ENCODE measurements at places on chromosomes 2 and 18.

DNA sequence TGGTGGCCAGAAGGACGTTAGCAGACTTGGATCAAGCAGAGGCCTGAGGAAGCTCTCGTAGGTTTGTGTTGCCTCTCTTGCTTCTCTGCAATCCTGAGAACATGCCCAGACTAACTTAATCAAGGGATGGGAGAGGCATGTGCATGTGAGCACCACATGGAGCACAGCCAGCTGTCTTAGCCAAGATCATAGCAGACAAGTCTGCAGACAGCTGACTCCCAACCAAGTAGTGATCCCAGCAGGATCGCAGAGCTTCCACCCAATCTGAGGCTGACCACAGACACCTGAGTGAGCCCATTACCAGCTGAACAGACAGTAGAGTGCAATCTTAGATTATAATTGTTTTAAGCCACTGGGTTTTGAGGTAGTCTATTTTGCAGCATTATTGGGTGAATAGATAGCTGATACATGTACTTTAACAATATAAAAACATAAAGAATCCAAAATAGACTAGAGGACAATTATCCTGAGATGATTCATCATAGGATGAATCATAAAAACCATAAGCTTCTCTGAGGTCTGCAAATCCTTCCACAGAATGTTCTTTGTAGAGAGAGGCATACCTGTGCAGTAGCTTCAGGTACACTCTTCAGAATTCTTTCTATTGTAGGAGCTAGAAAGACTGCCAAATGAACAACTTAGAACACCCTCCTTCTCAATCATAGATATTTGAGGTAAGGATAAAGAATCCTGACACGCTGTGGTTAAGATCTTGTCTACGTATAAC is 25.2 kb upstream of the FAM110C start:
- DNase-seq, result no peak

DNA sequence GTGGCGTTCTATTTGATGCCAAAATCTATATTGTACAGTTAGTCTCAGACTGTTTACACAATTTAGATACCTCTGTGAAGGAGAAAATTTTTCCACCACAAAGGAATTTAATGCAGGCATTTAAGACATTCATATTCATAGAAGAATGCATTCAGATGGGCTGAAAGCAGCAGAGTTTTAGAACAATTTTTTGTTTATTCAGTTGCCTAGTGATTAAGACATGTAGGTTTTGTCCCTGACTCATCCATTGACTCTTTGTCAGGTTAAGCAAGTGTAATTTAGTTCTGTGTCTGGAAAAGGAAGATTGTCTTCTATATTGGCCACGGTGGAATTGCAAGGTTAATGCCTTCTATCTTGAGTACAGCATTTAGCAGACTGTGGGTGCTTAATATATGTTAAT is 515.0 kb downstream of the PARD3B start:
- DNase-seq, result no peak

DNA sequence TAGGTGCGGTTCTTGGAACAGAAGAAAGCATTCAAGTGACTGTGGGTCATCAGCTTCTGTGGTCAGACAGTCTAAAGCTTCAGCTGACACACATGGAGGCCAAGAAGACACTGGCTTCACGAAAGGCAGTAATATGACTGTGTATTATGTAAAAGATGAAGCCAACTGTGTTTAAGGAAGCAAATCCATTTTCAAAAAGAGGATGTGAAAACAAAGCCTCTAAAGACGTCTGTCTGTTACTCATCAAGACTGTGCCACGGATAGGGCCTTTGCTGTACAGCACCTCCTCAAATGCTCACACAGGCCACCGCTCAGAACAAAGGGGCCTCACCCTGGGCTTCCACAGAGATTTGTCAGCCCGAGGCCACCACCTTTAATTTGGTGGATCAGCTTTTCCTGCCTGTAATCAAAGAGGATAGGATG is 21.1 kb upstream of the TMEM163 start:
- DNase-seq, result no peak

DNA sequence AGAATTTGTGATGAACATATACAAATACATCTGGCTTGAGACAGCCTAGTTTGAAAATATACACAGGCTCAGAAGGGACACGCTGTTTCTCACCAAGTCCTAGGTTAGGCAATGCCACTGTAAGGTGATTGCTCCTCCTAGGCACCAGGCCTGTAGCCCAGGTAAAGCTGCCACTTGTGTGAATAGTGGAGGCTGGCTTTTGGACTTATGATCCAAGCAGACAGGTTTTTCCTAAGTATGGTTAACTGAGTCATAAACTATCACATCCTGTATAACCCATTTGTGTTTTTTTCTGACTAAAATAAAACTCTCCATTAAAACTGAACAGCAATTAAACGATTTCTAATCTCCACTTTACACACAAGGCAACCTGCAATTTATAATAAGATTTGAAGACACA is 81.0 kb downstream of the SEMA4F start:
- no peak for DNase-seq

DNA sequence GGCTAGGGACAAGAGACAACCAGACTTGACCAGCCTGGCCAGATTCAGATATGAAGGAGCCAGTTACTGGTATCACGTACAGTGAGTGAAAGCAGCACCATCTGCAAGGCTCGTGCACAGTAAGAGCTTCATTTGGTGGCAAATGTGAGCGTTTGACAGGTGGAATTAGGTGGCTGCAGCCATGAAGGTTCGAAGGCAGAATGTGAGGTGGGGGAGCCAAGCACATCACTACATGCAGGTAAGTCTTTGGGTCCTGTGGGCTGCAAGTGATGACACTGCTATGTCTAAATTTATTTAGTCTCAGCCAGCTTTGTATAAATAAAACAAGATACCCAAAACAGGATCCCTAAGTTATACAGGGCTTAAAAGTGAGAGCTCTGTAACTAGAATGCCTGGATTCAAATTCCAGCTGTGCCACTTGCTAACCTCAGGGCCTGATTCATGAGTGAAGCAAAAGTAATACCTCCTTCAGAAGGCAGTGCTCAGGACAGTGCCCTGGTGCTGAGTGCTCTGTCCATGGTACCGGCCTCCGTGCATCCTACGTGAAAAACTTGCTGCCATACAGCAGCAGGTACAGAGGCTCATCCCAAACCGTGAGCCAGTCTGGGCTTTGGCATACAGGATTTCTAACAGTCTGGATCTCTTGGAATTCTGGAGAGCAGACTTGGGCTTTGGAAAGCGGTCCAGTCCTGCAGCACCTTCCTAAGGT is 18.6 kb downstream of the DDX18 start:
- DNase-seq, result no peak

DNA sequence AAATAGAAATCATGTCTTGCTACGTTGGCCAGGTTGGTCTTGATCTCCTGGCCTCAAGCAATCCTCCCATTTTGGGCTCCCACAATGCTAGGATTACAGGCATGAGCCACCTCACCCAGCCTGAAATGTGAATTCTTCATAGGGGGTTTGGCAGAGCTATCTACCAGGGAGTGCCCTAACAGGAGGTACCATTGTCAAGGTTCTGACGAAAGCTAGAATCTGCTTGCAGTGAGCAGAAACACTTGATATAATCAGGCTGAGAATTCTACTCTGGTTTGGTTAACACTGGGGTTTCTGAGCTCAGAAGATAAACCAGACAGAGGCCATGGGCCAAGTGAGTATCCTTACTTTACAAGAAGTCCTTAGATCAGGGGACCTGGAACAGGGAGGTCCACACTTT is 7.2 kb upstream of the LAMA3 start:
- no peak for DNase-seq

DNA sequence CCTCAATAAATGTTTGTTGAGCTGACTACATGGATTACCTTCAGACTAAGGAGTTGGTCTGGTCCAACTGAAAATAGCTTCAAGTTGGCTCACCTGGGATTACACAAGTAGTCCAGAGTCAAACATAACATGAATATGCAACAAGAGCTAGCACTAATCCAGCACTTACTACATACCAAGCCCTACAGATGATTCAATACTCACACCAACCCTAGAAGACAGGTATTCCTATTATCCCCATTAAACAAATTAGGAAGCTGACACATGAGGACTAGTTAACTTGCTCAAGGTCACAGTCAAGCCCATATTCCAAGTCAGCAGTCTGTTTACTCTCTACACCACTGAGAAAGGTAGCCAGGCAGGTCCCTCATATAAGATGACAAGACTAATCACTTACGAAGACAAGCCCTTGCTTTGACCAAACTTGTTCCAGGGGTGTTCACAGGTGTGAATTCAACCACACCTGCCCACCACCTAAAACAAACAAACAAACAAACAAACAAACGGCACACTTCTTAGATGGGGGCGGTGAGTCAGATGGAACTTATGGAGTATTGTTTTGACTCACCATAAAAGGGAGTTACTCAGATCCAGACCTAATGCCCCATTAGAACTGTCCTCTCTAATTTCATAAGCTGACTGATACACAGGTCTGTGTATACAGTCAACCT is 29.1 kb downstream of the TMEM131 start:
- no peak for DNase-seq

GRCh38 chr2:39549718-39550464 is 112.8 kb upstream of the MAP4K3 start:
- no peak for DNase-seq

- DNase-seq, result no peak
Observed at GRCh38 chr18:68429111-68429510, 285.8 kb downstream of the TMX3 start.

GRCh38 chr2:201246280-201246679 is 14.1 kb upstream of the CASP8 start:
- DNase-seq, result no peak

- no peak for DNase-seq
Observed at GRCh38 chr2:220463876-220464275, 836.4 kb downstream of the SLC4A3 start.

DNA sequence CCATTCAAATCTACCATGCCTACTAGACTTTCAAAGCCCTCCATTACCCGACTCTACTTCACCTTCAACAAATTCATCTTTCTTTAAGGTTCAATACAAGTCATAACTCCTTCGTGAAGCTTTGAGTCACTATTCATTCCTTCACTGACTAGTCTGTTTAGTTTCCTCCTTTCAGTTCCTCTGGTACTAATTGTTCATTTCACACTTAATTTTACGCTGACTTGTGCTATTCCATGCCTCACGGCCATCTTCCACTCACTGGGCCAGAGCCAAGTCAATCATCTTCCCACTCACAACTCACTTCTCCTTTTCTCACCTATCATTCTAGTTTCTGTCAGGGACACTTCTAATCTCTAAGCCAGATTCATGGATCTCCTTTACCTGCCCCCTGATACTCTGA is 136.2 kb downstream of the MTX2 start:
- DNase-seq, result no peak

Measured in mesothelial cell of epicardium (in vitro differentiated cells).